ENCODE measurements at places on chromosomes 5 and 9.

- no peak for DNase-seq
Measured at GRCh38 chr5:81428861-81429260, 34.9 kb upstream of the ACOT12 start.

- DNase-seq = no peak
Measured at GRCh38 chr5:80466669-80467485, 21.0 kb upstream of the FAM151B start.

- DNase-seq = no peak
Measured at GRCh38 chr9:5043381-5043780, 58.3 kb downstream of the JAK2 start.

- no peak for DNase-seq
Measured at GRCh38 chr9:69443178-69443577, 118.2 kb downstream of the ENTREP1 start.

- no peak for DNase-seq
Measured at GRCh38 chr9:2616692-2617377, 4.8 kb upstream of the VLDLR start.

- no peak for DNase-seq
Measured at GRCh38 chr5:15384176-15384575, 115.8 kb upstream of the FBXL7 start.

DNA sequence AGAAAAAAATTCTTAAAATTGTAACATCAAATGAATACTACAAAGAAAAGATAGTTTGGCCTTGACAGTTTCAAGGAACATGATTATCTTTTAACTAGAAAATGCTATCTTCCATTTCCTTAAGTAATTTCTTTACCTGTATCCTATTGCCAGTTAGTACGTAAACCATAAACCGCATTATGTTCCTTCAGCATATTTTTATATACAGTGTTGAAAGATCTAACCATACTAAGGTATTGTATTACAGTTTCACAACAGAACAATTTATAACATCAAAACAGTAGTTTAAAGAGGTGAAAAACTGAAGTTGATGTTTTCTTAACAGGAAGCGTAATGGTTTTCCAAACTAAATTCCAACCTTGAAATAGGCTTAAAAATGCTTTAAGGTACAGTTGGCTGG lies 45.1 kb downstream of the GLRX start:
- DNase-seq = no peak

DNA sequence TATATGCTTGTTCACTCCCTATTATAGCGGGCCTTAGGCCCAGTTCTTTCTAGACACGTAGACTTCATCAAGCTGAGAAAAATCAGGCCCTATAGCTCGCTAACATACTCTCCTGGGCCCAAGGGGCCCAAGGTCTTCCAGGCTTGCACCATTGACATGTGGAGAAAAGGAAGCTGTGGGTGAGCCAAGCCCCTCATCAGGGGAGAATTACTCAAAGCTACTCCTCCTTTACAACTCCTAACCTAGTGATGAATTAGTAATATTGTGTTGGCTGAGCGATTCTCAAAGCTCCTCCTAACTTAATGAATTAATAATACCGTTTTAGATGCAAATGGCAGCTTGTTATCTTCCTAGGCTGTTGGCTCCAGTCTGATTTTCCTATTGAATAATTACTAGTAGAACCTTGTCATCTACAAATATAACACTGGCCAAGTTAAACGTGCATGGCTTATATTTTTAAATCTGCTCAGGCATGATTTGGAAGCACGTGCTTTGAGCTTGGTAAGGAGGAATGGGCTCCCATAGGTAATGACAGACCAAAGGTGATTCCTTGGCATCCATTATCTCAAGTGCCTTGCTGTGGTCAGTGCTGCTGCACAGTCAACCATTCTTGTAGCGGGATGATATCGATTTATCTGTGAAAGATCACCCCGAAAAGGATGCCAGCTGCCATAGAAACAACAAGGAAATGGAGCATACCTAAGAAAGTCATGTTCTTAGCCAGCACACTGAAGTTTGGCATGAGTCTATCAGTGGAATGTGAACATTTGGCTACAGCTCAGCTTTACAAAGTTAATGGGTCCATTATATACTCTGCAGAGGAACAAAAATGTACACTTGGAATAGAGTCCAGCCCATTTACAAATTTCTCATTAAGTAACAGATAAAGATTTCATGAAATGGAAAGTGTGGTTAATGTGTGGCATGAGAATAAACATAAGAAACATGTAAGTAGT lies 23.8 kb downstream of the LVRN start:
- DNase-seq = no peak

DNA sequence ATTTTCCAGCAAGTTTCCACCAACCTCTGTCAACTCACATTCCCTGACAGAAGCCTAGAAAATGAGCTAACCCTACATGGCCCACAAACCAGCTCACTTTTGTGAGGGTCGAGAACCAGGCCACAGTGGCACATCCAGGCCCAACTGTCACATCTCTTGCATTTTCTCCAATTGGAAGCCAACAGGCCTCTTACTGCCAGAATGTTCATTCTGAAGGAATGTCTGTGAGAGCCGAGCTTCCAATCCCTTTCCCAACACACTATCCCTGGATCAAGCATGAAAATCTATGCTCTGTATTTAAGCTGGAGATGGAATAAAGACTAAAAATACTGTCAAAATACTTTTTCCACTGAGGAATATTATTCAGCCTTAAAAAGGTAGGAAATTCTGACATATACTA lies 20.0 kb downstream of the MARCHF3 start:
- DNase-seq = no peak

DNA sequence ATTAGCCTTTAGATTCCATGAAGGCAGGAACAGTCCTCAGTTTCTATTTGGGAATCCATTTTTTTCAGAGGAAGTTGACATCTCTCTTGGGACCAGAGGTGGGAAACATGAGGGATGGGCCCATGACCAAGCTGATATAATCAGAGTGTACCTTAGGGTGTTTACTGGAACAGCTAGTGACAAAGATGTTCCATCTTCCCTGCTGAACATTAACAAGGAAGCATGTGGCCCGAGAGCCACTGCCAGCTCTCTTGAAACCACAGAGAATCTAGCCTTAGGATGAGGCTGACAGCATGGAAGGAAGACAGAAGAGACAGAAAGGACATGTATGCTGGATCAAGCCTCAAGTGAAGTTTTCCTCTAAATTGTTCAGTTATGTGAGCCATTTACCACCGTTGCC lies 16.0 kb downstream of the AQP3 start:
- no peak for DNase-seq

GRCh38 chr5:179254638-179255271 lies 90.5 kb downstream of the ADAMTS2 start:
- no peak for DNase-seq

DNA sequence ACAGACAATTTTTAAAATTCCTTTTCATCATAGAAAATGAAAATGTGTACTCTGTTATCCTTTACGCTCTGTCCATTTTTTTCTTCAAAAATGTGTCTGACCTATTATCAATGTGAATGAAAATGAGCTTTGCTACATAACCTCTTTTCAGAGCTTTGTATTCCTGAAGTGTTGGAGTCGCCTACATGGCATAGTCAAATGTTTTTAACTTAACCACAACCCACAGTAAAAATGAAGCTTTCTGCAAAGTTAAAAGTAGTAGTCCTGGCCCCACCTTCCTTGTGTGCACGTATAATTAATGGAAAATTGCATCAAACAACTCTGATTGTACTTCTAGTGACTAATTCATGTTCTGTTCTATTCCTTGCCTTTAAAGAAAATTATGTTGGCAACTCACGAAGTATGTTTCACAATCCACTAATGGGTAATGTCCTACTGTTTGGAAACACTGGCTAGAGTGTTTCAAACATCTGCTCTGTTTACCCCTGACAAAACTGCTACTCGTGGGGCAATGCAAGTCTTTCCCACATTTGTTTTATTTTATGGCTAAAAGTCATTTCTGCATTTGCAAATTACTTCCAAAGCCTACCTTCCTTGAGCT lies 18.6 kb upstream of the PSAT1 start:
- no peak for DNase-seq

- DNase-seq = no peak
Measured at GRCh38 chr5:103487822-103488493, 74.6 kb downstream of the NUDT12 start.

Measured in cortex of kidney (tissue), 1 donor.